Spinal cord (tissue), 10 donors: ENCODE measurements at places on chromosomes 3 and 15.

GRCh38 chr3:179503640-179504039 is 52.4 kb upstream of the GNB4 start:
- no peak for DNase-seq

- DNase-seq = no peak
These were observed 2.1 kb upstream of the SEMA3B start for GRCh38 chr3:50266836-50267235.

DNA sequence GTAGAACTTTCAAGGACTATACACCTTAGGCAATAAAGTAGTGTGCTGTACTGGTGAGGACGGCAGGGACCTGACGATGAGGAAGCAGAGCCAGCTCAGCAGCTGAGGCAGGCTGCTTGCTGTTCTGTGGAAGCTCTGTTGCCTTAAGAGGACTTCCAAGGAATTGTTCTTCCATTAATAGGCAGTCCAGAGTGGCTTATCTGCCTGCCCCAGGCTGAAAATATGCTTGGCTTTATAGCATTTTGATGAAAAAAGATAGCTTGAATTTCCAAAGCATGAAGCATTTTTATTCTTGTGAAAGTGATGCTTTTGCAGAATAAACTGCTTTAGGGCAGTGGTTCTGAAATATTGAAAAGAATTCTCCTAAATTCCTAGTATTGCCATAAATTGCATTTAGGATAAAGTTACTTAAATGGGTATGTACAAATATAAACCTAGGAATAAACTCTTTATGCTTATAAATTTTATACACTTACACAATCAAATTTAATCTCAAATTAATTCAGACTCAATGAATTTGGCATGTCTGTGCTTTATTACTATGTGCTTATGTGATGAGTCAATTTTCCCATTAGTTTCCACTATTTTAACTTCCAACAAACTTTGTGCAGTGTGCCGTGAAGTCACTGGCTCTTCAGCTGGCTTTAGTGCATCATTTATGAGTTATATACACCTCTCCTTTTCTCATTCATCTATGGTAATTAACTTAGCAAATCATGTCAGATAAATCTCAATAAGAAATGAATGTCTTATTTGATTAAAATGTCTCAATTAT is 231.0 kb upstream of the RASGRP1 start:
- DNase-seq = peak; percentile 24

DNA sequence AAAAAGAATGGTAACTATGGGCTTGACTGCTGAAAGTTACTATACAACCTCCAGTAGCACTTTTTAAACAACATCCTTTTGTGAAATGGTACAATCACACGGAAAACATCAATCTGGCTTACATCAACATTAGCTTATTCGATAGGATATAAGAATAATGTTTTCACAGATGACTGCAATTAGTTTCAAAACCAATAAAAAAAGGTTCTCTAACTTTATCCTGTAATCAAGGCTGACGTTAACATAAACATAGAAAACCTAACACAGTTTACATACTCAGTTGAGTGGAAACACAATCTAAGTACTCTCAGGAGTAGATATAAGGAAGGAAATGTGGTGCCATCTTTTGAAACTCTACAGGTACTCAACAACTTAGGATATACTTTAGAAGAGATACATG is 102.2 kb downstream of the DLG1 start:
- DNase-seq = no peak

GRCh38 chr15:45116482-45117307 is 2.6 kb downstream of the DUOXA2 start:
- DNase-seq = no peak

DNA sequence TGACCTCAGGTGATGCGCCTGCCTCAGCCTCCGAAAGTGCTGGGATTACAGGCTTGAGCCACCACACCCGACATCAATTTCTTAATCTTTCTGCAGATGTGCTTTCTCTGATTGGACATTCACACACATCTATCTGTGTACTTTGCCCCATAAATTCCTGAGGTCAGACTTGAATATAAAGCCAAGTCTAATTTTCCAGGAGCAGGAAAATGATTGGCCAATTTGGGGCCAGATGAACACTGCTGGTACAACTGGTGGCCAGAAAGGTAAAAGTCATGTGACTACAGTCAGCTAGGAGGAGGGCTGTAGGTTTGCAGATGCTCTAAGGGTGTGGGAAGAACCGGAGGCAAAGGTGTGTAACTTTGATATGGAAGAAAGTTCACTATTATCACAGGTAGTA is 3.2 kb upstream of the RAD51 start:
- no peak for DNase-seq

- DNase-seq = no peak
These were observed 132.7 kb downstream of the CHSY1 start for GRCh38 chr15:101119181-101119580.

DNA sequence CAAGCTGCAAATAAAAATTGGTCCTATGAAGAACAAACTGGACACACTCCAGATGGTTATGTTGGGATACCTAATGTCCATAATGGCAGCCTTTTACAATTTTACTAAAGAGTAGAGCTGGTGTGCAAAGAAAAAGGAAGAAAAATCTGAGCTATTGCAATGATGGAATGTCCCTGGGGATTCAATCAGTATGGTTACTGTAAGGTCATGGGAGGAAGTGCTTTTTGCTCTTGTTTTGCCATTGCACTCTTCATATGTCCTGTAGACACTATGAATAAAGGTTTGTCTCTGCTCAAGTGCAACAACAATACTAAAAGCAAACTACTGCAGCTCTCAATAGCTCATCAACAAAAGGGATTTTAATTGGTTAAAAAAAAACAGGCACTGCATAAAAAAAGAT is 5.4 kb downstream of the PFN2 start:
- DNase-seq = no peak

- DNase-seq = no peak
These were observed 175.5 kb downstream of the CFAP20DC start for GRCh38 chr3:58874248-58874741.

DNA sequence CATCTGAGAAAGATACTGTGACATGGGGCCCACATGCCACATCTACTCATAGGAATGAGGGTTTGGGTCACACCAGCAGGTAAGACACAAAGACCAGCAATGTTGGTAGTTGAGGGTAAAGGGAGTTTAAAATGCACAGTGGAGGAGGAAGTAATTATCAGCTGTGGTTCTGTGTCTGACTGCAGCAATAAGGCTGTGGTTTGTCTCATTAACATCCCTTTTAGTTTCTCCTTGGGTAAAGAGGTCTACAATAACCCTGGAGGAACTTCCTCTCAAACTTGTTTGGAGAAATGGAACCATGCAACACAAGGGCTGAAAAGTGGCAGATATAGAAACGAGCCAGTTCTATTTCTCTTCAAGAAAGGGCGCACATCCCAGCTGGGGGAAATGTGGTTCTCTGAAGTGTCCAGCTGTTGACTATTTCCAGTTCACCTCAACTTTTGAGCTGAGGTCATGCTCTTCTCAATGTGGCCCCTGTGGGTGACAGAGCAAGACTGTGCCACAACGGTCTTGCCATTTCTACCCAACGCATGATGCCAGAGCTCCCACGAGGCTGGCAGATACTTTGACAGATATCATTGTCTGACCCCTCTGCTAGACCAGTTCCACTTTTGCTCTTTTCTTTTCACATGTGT is 234.3 kb downstream of the SQOR start:
- no peak for DNase-seq

GRCh38 chr3:13896473-13897154 is 16.7 kb upstream of the WNT7A start:
- DNase-seq = peak; percentile 97

DNA sequence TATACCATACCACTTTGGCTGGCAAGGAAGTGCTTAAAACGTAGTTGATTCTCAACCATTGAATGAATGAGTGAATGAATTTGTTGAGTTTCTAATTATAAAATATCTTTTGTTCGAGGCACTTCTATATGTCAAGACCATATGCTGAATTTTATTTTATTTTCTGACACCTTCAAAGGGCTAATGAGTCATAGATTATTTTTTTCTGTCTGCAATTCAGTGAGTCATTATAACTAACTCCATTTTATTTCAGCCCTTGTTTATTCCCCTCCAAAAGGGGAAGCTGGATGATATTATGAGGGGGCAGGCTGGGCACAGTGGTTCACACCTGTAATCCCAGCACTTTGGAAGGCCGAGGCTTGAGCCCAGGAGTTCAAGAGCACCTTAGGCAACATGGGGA is 142.4 kb downstream of the P2RY1 start:
- DNase-seq = no peak

- no peak for DNase-seq
These were observed 69.3 kb downstream of the CLSTN2 start for GRCh38 chr3:140004271-140004670.

GRCh38 chr3:178336336-178336735 is 199.9 kb upstream of the KCNMB2 start:
- no peak for DNase-seq

- DNase-seq = no peak
These were observed 91.5 kb upstream of the FAM174B start for GRCh38 chr15:92747047-92747446.

- DNase-seq = no peak
These were observed at the start of gene CLDN11 for GRCh38 chr3:170418422-170419398. CLDN11 (plus strand) TSS chr3:170418868; CDS start chr3:170419067, 199 bp downstream.

GRCh38 chr3:115325539-115325938 is 178.5 kb upstream of the ZBTB20 start:
- DNase-seq = no peak

DNA sequence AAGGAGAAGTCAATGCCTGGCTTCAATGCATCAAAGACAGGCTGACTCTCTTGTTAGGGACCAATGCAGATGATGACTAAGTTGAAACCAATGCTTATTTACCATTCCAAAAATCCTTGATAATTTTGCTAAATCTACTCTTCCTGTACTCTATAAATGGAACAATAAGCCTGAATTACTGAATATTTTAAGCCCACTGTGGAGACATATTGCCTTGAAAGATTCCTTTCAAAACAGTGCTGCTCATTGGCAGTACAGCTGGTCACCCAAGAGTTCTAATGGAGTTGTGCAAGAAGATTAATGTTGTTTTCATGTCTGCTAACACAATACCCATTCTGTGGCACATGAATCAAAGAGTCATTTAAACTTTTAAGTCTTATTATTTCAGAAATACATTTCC is 181.0 kb upstream of the CBLB start:
- DNase-seq = no peak

- DNase-seq = no peak
These were observed 245.0 kb upstream of the TOPAZ1 start for GRCh38 chr3:43996379-43997301.

DNA sequence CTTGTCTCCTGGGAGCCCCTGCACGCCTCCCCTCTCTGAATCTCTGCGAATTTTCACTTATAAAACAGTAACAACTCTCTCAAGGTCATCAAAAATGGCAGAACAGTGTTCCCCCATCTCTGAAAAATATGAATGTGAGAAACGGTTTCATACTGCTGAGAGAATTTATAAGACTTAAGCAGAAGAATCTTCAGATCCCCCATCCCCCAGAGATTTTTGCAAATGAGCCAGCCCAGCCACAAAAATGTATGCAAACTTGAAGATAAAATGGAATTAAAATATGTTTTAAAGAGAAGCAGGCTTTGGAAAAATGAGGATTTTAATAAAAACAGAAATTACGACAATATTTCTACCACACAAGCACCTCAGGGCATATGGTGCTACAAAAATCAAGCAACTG is 173.0 kb downstream of the STT3B start:
- DNase-seq = no peak

DNA sequence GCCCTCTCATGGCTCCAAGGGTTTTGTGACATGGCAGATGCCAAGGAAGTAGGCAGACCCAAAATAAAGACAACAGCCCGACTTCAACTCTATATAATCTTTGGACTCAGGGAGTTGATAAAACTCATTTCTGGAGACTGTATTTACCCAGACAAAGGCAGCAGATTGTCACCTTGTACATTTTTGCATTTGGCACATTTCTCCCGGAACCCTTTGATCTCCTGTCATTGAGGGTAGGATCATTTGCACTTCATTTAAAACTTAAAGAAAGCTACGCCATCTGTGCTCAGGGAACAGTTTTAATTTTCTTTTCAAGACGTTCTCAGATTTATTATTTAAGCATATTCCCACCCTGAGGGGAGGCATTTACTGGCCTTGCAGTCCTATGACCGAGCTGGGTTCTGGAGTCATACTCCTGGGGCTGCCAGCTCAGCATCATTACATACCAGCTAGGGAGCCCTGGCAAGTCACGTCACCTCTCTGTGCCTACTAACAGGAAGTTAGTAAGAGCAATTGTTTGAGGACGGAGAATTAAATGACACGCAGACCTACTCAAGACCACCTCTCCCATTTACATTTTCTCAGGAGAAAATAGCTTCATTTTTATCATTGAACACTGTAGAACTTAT is 5.9 kb downstream of the CDCP1 start:
- DNase-seq = no peak

GRCh38 chr3:194910414-194910984 is 224.8 kb downstream of the FAM43A start:
- peak; percentile 41 for DNase-seq

DNA sequence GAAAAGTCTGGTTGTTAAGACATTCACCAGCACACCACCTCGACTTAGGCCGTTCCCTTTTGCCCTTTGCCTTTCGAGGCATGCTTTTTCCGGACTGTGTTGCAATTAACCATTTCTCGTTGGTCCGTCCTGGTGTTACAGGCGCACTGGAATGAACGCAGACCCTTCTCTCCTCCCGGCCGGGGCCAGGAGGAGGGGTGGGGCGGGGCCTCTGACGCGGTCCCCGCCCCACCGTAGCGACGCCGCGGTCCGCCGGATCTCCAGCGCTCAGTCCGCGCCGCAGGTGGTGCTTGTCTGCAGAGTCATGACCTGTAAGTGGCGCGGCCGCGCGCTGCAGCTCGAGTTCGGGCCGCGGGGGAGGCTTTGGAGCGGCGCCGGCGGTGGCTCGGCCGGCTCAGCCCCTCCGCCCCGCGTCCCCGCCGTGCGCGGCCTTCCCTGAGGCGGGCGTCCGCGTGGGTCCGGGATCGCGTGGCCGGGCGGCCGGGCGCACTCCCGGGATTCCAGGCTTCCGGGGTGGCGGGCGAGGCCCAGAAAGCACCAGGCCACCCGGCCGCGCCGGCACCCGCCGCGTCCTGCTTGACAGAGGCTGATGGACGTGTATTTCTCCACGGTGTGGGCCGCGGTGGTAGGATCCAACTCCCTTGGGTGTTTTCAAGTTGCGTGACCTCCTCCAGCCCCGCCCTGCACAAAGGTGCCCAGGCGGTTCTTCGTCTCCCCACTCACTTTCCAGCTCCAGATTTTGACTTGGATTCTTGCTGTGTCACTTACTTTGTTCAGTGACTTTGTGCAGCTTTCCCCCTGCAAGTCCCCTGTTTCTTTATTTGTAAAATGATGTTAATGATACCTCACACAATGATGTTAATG is at the start of gene NIT2:
Gene NIT2, plus strand, starts transcription at position 270 of the 864 bp plus-strand sequence. Its CDS starts 35 bp downstream, at position 305.
- peak; percentile 62 for DNase-seq

- no peak for DNase-seq
These were observed 157.7 kb downstream of the NECTIN3 start for GRCh38 chr3:111229301-111229700.

GRCh38 chr3:62638316-62638715 is 236.9 kb downstream of the CADPS start:
- DNase-seq = no peak
